ENCODE measurements at places on chromosomes 1 and 21. TPM values are rescaled to one million over a fixed set of nuclear protein-coding genes. Genes with fewer than 3 reads are reported as not detected.

DNA sequence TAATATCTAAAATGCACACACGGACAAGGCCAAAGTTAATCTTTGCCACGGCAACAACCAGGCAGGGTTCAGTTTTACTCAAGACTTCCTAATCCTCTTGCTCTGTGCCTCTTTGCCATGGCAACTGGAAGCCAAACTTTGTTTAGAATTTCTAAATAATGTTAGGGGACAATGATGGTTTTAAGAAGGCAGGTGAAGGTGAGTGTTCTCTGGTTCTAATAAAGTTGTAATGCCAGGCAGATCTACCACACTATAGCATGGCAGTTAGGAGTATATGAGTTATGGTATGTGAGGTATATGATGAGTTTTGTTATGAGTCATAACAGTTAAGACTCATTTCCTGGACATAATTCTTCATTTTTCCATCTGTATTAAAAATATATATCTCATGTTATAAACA, 2.7 kb downstream of the PTPRC start:
- no peak for DNase-seq

- no peak for DNase-seq
Observed at GRCh38 chr1:4561205-4561604, 93.2 kb upstream of the AJAP1 start.

FAM151A gene
- total RNA-seq: 0.21 TPM

DNA sequence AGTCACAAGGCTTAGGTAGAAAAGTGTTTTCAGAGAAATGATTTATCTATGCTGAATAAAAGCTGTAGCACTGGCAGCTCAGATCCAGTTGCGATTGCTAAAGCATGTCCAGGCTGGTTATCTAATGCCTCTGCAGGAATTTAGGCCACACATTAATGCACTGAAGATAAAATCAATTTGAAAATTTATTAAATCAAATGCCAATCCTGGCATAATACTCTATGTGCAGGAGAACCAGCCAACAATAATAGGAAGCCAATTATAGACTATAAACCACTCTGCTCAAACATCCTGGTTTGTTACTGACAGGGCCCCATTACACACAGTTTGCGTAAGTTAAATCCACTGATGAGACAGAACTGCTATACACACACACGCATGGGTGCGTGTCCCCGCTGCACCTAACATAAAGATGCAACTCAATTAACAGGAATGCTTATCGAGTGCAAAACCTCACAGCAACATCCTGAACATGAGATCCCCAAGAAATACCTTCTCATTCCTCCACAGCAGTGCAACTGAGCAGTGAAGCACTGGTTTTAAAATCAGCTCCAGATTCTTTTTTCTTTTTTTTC, 40.6 kb downstream of the PTP4A2 start:
- DNase-seq: no peak

- no peak for DNase-seq
Observed at GRCh38 chr1:153929981-153930948, 7.5 kb upstream of the GATAD2B start.

TDRD10 gene
- total RNA-seq: 0.51 TPM

DNA sequence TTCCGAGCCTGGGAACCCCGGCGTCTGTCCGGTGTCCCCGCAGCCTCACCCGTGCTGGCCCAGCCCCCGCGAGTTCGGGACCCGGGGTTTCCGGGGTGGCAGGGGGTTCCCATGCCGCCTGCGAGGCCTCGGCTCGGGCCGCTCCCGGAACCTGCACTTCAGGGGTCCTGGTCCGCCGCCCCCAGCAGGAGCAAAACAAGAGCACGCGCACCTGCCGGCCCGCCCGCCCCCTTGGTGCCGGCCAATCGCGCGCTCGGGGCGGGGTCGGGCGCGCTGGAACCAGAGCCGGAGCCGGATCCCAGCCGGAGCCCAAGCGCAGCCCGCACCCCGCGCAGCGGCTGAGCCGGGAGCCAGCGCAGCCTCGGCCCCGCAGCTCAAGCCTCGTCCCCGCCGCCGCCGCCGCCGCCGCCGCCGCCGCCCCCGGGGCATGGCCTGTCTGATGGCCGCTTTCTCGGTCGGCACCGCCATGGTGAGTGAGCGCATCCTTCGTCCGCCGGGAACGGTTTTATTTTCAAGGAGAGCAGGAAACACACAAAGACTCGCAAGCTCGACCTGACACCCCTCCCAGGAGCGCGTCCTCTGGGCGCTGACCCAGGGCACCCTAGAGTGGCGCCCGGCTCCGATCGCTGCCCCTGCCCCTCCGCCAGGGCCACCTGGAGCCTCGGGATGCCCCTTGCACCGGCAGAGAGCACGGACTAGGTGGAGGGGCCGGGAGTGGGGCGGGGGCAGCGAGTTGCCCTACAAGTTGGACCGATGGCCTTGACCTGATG, at the start of gene ABCG1:
TSS of gene ABCG1 (plus strand) at position 305 of the 770 bp plus-strand sequence. CDS start at position 428, 123 bp downstream.
- peak; percentile 76 for DNase-seq

GRCh38 chr1:172005856-172006255, 164.6 kb downstream of the DNM3 start:
- peak; percentile 6 for DNase-seq

- no peak for DNase-seq
Observed at GRCh38 chr1:198064181-198064580, 92.6 kb upstream of the NEK7 start.

DNA sequence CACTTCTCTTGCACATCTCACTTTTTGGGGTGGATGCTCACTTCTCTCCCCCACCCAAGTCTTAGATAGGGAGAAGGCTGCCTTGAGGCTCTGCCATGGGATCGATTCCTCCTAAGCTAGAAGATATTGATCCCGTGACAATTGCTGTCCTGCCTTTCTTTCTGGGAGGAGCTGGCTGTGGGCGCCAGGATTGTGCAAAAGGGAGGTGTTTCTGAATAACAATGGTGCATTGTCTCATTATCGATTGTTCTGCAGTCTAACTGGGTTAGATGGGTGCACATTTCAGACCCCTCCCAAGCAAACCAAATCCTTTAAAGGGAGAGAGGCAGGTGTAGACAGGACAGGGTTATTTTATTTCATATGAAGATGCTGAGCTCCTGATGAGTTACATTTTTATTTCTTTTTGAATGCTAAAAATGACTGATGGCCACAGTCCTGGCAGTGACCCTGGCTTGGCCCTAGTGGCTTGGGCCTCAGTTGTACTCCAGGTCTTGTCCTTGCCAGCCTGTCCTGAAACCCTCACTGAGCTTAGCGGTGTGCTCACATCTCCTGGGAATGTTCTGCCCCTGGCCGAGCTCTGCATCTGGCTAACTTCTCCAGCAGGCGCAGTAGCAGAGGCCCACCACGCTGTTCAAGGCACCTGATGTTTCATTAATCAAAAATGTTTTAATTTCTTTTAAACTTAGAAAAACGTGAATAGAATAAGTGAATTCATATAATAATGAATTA, 99.0 kb upstream of the KAZN start:
- no peak for DNase-seq

DNA sequence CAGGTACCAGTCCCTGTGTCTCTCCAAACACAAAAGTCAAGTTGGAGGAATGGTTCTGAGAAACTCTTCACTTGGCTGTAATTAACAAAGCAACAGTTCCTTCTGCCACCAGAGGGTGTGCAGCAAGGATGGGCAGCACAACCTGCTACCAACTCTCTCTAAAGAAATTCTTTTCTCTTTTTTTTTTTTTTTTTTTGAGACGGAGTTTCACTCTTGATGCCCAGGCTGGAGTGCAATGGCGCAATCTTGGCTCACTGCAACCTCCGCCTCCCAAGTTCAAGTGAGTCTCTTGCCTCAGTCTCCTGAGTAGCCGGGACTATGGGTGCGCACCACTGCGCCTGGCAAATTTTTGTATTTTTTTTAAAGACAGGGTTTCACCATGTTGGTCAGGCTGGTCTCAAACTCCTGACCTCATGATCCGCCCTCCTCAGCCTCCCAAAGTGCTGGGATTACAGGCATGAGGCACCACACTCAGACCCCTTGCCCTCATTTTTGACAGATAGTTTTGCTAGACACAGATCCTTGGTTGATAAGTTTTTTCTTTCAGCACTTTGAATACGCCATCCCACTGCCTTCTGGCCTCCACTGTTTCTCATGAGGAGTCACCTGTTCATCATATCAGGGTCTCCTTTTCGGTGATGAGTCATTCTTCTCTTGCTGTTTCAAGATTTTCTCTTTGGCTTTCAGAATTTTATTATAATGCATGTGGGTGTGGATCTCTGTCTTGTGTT, 12.1 kb upstream of the DEGS1 start:
- DNase-seq: no peak

DNA sequence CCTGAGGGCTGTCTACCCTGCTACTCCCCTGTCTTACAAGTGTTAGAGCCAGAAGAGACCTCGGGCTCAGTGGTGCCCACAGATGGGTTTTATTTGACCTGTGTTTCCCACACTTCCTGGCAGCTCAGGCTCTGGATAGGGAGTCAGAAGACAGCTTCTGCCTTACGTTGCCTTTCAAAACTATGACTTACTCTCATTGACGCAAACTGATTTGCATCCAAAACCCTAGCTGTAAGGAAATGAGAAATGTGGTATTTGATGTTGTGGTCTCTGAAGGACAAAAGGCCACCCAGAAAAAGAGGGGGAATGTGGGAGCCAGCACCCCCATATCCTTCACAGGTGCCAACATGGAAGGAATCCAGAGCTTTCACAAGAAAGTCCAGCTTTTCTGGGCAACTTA, 180.2 kb downstream of the ATG4C start:
- no peak for DNase-seq

LCE1C gene
- not detected for total RNA-seq

SPRR2B gene
- total RNA-seq: not detected

GRCh38 chr1:241706257-241706656, 54.2 kb downstream of the WDR64 start:
- DNase-seq: no peak

DNA sequence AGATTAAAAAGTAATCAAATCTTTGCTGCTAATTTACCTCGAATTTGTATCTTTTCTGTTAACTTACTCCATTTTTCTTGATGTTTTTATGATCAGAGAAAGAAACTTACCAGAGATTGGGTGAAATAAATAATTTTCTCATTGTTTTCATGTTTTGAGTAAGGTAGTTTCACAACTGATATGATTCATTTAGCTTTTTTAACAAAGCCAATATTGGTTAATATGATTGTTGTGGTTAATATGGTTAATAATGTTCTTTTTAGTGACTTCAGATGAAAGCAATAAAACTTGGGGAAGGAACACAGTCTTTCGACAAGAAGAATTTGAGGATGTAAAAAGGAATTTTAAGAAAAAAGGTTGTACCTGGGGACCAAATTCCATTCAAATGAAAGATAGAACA, 48.1 kb downstream of the MAP3K21 start:
- no peak for DNase-seq

GRCh38 chr1:9127395-9128165, 1.3 kb downstream of the GPR157 start:
- DNase-seq: peak; percentile 72

- no peak for DNase-seq
Observed at GRCh38 chr1:202531472-202531811, 178.8 kb downstream of the SYT2 start.

CD247 gene
- 0.80 TPM for total RNA-seq

GRCh38 chr1:200258447-200259375, 151.1 kb downstream of the ZNF281 start:
- peak; percentile 33 for DNase-seq

DNA sequence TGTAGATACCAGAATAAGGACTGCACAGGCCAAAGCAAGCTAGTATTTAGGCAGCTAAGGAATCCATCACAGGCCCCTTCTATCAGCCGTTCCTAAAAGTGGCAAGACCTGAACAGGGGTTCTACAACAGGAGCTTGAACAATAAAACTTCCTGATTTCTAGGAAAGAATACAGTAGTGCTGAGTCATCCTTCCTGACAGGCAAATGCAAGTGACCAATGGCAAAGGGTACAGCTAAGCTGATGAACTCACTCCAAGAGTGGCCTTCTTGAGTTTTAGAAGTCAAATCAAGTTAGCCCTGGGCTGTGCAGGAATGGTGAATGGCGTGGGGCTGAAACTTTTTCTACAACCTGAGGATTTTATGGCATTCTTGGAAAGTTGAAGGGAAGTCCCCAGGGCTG, 112.9 kb downstream of the GREM2 start:
- peak; percentile 17 for DNase-seq

- no peak for DNase-seq
Observed at GRCh38 chr1:81802457-81802706, 1.6 kb downstream of the ADGRL2 start.

DNA sequence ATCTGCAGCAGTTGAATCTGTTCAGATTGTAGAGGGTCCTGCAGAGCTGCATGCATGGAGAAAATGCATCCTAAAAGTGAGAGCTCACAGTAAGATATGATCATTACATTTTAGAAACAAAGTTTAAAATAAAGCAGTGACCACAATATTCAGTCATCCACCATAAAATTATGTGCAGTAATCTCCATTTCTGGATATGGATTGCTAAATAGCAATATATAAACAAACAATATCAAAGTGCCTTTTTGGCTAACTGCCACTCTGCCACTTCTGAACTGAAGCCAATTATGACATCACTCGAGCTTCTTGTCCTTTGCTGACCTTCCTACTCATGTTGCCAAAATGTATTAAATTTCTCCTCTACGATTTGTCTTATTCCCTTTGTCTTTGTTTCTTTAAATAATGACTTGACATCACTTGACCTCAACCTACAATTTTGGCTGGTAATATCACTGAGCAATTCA, 262.0 kb upstream of the CXADR start:
- no peak for DNase-seq

DNA sequence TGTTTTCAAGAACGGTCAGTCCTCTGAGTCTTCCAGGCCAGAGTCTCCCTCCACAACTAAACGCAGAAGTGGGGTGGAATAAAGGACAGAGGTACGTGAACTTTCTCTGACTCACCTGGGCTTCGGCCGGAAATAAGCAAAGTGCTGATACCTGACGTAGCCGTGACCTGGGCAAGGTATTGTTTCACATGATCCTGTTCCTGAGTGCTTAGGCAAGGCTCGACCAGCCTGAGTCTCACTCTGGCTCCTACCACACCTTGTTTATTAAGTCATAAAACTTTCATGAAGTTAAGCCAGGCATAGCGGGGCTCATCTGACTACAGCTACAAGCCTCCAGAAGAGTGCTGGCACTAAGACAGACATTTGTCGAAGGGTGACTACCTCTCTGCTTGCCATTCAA, 327.5 kb downstream of the SETD4 start:
- no peak for DNase-seq

- no peak for DNase-seq
Observed at GRCh38 chr21:44540741-44541288, 820 bp upstream of the KRTAP10-1 start.

DNA sequence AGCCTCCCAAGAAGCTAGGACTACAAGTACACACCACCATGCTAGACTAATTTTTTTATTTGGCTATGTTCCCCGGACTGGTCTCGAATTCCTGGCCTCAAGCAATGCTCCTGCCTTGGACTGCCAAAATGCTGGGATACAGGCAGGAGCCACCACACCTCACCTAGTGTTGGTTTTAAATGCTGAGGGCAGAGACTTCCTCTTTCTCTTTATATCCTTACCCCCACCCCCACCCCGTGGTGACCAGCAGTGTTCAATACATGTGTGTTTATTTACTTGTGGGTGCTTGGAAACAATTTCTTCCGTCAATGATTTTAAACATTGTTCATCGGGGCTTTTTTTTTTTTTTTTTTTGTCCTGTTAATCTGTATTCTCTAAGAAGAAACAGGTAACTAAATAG, 158.9 kb downstream of the ZBTB18 start:
- no peak for DNase-seq

- DNase-seq: no peak
Observed at GRCh38 chr1:109772658-109773202, 9.0 kb upstream of the EPS8L3 start.

GRCh38 chr1:211711315-211711705, 35.9 kb upstream of the NEK2 start:
- no peak for DNase-seq

- DNase-seq: no peak
Observed at GRCh38 chr1:233544304-233544703, 69.6 kb upstream of the KCNK1 start.

Measured in cardiac muscle cell (in vitro differentiated cells and primary cell).